Calu3 (cell line): ENCODE measurements at places on chromosomes 13 and 19.

DNA sequence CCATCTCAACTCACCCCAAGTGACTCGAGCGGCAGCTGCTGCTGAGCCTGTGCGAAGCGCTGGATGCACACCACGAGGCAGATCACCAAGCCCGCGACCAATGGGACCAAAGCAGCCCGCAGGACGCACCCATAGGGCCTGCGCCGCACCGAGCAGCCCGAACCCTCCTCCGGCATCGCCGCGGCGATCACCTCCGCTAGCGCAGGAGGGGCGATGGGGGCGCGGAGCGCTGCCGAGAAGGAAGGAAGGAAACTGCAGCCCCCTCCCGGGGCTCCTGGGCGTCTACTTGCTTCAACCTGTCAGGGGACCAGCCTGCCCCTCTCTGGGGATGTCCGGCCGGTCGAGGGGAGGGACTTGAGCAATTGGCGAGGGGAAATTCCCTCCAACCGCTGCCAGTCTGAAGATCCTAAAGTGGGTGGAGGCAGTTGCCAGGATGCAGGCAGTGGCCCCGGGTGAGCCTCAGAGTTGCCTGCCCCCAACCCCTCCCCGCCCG lies at the start of gene CD70:
Gene CD70, minus strand, starts transcription at position 324 of the 493 bp plus-strand sequence. Its CDS starts 148 bp downstream, at position 176.
- DNase-seq: peak; percentile 8

GRCh38 chr19:53372196-53372595 lies 6.7 kb downstream of the ZNF525 start:
- DNase-seq: no peak

DNA sequence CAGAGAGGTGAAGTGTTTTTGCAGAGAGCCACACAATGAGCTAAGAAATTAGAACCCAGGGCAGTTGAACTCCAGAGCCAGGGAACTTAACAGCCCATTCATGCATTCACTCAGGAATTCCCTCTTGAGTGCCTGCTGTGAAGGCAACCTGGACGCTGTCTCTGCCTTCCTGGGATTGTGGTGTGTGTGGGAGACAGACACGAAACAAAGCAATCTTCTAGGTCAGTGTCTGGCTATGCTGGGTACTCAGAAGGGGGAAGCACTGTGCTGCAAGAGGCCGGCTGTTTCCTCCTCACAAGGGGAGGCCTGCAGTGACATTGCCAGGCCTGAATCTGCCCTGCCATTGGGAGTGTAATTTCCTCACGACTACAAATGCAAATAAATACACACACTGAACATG lies 9.7 kb downstream of the BCKDHA start:
- no peak for DNase-seq

- DNase-seq: no peak
Measured at GRCh38 chr19:56969759-56970178, 129.2 kb upstream of the PEG3 start.

GRCh38 chr13:97198753-97199152 lies 23.4 kb upstream of the MBNL2 start:
- DNase-seq: no peak

DNA sequence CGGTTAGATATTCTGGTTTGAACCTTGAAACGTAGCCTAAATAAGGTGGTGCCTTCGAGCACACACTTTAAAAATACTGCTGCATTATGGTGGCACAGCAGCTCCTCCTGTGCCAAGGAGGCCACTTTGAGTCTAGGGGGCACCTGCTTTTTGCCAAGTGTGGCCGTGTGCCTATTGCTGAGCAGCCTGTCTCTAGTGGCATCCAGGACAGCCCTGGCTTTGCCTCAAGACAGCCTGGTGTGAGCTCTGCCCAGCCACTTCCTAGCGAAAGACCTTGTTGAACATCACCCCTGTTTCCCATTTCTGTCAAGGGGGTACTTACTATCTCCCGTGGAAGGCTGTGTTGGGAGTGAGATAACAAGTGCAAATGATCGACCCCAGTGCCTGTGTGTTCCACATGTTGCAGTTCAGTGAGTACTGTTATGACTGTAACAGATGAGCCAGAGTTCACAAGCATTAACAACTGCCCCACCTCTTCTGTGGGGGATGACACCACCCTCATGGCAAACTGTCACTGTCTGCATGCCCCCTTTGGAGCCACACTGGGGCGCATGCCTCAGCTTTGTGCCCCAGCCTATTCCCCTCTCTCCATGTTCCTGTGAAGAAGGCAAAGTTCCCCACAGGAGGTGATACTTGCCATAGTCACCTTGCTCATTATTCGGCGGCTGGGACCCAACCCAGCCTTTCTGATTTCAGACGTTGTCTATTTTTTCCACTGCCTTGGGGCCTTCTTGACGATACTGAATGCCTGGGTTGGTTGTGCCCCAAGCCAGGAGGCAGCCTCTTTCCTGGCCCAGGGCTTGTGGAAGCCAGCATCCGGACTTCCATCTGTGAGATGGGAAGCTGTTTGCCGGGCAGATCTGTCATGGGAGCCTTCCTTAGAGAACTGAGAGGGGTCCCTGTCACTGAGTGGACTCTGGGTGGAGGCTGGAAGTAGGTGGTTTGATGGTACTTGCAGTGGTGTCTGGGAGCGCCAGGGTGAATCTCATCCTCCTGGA lies 5.4 kb downstream of the GATAD2A start:
- no peak for DNase-seq

DNA sequence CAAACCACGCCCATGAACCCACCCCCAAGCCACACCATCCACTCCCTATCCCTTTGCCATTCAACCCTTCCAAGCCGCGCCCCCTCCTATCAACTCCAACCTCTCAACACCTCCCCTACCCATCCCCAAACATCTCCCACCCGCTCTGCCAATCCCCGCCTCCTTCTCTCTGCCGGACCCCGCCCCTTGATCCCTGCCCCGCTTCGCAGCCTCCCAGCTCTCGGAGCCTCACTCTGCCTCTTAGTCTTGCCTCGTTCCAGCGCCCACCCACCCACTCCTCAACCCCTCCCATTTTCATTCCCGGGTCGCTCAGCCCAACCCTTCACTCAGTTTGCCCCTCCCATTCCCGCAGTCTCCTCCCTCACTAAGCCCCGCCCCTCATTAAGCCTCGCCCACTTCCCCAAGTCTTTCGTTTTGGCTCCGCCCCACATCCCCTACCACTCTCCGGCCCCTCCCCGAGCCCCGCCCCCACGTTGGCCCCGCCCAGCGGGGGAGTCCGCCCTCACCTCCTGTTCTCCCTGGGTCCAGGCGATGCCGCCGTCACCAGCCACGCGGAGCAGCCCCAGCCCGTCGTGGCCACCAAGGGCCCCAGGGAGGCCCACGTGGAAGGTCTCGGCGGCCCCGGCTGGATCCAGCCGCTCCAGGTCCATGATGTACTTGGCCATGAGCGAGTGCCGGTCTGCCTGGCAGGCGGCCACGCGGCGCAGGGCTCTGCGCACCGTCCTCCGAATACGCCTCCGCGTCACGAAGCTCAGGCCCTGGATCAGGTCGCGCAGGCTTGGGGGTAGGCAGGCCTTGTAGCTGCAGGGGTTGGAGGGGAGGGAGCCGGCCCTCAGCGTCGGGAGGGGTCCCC lies 5.7 kb downstream of the JAK3 start:
- peak; percentile 21 for DNase-seq

DNA sequence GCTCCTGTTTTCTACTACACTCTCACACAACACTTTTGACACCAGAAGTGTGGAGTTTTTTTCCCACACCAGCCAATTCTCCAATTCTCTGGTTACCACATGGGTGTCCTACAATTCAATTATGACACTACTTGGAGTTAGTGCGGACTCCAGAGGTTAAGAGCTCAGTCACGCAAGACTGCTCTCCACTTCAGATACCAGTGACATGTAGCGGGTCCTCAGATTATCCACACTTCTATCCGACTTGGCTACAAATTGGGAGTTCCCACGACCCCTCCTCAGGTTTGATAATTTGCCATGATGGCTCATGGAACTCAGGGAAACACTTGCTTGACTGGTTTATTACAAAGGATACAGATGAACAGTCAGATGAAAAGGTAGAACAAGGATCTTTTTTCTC lies 32.9 kb downstream of the PAN3 start:
- DNase-seq: no peak

GRCh38 chr13:75555836-75556235 lies 6.2 kb downstream of the UCHL3 start:
- DNase-seq: no peak

DNA sequence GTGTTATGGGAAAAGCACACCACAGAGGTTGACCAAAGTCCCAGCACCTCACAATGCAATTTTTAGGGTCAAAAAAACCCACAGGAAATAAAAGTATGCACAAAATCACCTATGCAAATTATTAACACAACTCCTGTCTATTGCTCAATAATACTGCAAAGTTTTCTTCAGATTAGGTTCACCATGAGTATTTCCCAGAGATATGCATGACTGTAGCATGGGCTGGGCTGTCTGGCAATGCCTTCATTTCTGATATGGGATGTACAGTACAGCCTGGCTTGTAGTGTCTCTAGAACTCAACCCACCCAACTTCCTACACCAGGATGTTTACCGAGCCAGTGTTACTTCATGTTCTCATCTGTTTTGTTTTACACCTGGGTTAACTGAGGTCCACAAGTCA lies 698.7 kb upstream of the ARGLU1 start:
- DNase-seq: no peak

- DNase-seq: no peak
Measured at GRCh38 chr13:44301639-44302015, 72.0 kb upstream of the SERP2 start.

DNA sequence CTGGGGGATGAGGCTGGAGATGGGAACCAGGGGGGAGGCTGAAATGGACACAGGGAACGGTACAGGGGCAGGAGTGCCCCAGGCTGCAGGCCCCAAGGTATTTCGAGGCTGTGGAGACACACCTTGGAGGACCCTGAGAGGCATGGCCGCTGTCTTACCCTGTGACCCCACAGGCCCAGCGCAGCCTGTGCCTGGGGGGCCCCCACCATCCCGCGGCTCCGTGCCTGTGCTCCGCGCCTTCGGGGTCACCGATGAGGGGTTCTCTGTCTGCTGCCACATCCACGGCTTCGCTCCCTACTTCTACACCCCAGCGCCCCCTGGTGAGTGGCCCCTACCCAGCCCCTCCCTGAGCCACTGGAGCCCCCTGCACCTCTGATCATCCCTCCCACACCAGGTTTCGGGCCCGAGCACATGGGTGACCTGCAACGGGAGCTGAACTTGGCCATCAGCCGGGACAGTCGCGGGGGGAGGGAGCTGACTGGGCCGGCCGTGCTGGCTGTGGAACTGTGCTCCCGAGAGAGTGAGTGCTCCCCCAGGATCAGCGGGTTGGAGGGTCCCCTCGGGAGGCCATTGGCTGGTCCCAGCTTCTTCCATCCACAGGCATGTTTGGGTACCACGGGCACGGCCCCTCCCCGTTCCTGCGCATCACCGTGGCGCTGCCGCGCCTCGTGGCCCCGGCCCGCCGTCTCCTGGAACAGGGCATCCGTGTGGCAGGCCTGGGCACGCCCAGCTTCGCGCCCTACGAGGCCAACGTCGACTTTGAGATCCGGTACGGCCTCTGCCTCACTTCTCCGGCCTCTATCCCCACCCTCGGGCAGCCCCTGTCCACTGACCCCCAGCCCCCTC lies 16.9 kb upstream of the SPIB start:
- no peak for DNase-seq

DNA sequence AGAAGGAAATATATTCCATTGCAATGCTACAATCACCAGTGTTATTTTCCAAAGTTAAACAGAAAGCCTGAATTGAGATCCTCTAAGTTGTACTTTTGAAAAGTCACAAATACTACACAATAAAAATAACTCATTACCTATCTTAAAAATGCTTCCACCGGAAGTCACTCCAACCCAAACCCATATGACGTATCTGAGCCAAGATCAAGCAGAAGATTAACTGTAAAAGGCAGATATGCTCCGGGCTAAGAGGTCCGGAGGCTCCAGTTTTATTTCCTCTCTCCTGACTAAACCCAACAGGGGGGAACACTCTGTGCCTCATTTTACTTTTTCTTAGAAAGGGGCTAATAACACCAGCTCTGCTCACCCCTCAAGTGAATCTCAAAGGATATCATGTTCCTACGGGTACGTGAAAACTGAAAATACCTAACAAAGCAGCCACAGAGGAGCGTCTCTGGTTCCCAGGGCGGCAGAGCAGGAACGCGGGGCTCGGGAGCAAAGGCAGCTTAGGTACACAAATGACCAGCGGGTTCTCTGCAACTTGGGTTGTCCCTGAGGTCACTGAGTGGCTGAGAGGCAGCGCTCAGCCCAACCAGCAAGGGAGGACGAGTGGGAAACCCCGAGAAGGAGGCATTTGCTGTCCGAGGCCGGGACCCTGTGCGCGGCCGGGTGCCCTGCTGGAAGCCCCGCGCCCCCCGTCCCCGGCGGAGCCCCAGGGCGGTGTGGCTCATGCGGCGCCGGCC lies 750 bp downstream of the RAB20 start:
- no peak for DNase-seq

GRCh38 chr19:2577722-2578335 lies 101.9 kb downstream of the GADD45B start:
- DNase-seq: no peak

DNA sequence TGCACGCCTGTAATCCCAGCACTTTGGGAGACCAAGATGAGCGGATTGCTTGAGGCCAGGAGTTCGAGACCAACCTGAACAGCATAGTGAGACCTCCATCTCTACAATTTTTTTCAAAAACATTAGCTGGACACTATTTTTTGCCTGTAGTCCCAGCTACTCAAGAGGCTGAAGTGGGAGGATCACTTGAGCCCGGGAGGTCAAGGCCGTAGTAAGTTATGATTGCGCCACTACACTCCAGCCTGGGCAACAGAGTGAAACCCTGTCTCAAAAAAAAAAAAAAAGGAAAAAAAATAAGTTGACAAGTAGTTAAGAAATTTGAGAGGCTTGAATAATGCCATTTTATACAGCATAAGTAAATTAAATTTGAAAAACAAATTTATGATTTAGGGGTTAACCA lies 330.6 kb downstream of the MYO16 start:
- no peak for DNase-seq

DNA sequence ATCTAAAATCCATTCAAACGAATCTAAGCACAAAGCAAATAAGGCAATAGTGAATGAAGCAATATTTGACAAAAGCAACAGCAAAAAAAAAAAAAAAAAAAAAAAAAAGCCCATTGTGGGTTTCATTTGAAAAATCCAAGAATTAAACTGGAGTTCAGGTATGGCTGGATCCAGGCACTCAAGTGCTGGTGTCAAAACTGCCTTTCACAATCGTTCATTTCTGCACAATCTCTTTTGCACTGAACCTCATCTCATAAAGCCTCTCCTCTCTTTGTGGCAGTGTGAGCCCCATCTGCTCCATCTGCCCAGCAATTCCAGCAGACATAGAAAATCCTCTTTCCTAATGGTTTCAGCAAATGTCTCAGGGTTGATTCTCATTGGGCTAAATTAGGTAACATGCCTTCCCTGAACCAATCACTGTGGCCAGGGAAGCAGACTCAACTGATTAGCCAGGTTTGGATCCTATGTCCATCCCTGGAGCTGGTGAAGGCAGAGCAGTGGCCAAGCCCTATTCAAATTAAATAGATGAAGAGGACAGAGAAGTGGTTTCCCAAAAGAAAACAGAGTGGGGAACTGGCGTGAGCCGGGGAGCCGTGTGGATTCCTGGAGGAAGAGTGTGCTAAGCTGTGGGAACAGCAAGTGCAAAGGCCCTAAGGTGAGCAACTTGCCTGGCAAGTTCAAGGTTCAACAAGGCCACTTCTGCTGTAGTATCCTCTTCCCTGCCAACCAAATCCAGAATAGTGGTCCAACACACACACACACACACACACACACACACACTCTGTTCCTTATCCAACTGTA lies 1.2 kb upstream of the HIF3A start:
- DNase-seq: no peak

GRCh38 chr19:11267316-11268085 lies 5.2 kb upstream of the DOCK6 start:
- DNase-seq: no peak

GRCh38 chr13:110921209-110921608 lies 6.3 kb upstream of the ANKRD10 start:
- DNase-seq: no peak

- DNase-seq: no peak
Measured at GRCh38 chr13:110923777-110924638, 9.1 kb upstream of the ANKRD10 start.

- DNase-seq: no peak
Measured at GRCh38 chr13:50122455-50122854, 107.2 kb downstream of the KCNRG start.
